T-helper 2 cell (primary cell): ENCODE measurements at places on chromosomes 16 and 17.

- no peak for DNase-seq
These were observed 25.8 kb upstream of the ACSF3 start for GRCh38 chr16:89067677-89068443.

- DNase-seq = no peak
These were observed 13.1 kb upstream of the ABCC3 start for GRCh38 chr17:50621574-50622031.

DNA sequence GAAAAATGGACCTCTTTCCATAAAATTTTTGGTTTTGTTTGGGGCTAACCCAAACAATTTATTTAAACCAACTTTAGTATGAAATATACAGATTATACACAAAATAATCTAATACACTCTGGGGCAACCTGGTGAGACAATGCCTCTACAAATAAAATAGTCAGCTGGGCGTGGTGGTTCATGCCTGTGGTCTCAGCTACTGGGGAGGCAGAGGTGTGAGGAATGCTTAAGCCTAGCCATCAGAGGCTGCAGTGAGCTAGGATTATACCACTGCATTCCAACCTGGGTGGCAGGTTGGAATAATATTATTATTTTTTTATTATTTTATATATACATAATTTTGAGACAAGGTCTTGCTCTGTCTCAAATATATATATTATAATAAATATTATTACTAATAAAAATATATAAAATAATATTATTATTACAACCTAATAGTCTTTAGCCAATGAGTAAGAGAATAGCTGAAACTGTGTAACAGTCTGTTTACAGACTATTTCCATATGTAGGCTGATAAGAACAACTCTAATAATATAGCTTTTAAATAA, 50.5 kb downstream of the GLG1 start:
- no peak for DNase-seq

DNA sequence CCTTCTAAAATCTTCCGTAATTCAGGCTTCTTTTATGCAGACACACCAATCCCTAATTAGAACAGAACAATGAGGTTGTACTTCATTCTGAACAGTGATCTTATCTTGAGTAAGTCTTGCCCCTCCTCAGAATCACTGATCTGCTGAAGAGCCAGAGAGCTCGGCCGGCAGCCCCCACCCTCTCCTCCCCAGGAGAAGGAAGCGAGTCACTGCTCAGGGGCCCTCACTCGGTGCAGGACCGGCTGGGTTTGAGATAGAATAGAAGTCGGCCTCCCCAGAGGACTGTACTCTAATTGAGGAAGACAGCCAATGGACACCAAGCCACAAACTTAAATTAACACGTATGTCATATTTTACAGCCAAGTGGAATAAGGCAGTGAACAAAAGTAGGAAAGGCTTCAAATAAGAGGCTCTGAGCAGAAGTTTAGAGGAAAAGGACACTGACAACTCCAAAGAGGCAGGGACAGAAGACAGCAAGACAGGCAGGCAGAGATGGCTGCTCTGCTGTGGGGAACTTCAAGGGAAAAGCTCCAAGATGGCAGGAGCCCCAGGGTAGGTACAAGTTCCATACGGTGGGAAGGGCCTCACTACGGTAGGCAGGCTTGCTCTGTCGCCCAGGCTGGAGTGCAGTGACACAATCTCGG, 18.6 kb downstream of the CREBBP start:
- DNase-seq = no peak

GRCh38 chr17:76599694-76600460, 14.2 kb upstream of the ST6GALNAC2 start:
- no peak for DNase-seq

DNA sequence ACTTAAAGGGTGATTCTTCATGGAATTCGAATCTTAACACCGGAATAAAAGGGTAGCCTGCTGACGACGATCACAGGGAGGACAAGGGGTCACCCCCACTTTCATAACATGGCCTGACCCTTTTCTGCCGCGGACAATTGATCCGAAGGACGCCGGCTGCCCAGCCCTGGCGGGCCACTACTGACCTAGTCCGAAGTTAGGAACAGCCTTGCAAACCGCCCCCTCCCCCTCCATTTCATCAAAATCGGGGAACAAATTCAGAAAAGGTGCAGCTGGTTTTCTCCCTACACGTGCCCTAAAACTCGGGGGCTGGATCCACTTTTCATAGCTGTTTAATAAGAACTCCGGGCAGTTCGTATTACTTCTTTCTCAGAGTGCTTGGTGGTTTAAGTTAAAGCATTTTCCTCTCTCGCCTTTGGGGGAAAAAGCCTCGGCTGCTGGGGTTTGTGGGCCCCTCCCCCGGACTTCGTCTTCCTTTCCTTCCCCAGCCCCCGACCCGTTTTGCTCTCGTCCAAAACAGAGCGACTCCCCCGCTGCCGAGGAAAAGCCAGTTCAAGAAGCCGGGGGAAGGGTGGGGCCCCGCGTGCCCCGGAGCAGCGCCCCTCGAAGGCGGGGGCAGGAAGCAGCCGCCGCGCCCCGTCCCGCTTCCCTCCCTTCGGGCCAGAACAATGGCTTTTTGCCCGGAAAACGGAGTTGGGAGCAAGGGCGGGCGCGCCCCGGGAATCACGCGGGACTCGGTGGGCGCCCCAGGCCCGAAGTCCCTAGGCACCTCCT, 641 bp upstream of the CBX2 start:
- no peak for DNase-seq

DNA sequence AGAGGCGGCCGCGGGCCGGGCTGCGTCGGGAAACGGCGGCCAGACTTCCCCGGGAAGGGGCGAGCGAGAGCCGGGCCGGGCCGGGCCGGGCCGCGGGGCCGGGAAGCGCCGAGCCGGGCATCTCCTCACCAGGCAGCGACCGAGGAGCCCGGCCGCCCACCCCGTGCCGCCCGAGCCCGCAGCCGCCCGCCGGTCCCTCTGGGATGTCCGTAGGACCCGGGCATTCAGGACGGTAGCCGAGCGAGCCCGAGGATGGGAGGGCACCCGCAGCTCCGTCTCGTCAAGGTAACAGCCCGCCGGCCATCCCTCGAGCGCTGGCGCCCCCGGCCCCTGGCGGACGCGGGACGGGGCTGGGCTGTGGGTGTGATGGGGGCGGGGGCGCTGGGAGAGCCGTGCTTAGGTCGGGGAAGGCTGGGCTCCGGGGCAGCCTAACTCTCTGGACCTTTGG, at the start of gene CRHR1:
Gene CRHR1 (plus strand): TSS at position 28 of the 448 bp plus-strand sequence. CDS start 225 bp downstream, at position 253.
- DNase-seq = no peak

DNA sequence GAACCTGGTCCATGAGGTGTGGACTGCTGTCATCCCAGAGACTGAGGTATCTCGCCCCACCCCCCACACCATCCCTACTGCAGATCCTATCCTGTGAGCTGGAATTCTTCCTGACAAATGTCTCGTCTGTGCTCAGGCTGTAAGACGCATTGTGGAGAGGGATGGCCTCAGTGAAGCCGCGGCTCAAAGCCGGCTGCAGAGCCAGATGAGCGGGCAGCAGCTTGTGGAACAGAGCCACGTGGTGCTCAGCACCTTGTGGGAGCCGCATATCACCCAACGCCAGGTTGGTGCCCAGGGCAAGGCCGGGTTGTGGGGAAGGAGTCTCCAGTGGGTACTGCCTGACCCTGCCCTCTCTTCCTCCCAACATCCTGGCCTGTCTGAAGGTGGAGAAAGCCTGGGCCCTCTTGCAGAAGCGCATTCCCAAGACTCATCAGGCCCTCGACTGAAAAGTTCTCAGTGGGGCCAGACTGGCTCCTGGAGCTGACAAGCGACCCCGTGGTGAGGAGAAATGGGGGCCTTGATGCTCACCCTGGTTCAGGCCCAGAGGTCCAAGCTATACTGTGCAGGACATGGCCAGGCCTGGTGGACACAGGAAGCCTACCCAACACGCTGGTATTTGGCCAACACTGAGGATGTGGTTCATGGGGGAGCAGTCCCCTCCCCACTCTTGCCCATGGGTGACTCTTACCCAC, 1.2 kb upstream of the MLX start:
- no peak for DNase-seq

DNA sequence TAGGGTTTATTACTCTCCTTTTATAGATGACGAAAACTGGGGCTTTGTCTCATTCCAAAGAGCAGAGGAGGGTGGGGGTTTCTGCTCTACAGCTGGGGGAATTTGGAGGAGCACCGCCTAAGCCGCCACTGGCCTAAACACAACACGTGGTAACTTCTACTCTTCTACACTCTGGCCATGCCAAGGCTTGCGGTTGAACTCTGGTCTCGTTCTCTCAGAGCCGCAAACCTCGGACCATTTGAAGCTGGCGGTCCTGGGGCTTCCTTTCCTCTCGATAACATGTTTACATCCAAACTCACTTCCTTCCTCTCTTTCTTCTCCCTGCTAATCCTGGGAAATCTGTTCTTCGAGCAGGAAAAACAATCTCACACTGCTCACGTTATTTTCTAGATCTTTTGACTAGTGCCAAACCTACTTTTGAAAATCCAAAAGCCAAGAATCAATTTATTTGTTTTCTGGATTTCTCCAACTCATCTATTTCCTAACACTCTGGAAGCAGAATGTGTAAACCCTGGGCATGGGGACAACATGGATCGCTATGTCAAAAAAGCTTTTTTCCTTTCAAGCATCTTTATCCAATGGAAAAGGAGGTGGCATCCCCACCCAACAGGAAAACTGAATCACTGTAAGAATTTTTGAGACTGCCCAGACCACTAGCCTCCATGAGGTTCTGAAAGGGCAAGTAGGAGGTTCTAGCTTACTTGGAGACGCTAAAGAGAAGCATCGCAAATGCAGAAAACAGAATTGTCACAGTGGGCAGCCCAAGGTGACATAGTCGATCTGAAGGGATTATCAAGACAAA, 13.6 kb upstream of the EEF2K start:
- peak; percentile 93 for DNase-seq

DNA sequence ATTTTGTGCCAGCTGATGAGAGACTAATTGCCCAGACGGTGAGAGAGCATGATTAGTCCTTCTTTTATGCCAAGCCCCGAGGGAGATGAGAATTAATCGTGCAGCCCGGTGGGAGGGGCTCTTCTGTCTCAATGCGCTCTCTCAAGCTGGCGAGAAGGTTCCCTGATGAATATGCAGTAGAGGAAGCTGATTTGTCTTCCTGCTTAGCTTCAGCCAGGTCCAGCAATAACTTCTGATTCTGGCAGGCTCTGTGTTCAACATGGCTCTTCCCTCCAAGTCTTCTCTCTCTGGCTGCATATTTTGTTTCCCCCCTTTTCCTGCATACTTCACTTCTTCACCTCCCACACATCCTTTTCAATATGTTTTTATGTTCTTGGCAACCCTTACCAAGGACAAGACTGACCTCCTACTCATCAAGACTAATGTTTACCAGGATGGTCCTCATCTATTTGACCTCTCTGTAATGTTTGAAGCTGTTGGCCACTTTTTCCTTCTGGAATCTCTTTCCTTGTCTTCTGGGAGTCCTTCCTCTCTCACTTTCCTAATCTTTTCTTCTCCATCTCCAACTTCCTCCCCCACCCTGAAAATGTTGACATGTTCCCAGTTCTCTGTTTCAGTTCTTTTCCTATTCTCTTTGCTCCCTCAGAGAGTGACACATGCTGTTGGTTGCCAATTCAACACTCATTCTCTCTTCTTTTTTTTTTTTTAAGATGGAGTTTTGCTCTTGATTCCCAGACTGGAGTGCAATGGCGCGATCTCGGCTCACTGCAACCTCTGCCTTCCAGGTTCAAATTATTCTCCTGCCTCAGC, 33.1 kb downstream of the ARL4D start:
- no peak for DNase-seq

DNA sequence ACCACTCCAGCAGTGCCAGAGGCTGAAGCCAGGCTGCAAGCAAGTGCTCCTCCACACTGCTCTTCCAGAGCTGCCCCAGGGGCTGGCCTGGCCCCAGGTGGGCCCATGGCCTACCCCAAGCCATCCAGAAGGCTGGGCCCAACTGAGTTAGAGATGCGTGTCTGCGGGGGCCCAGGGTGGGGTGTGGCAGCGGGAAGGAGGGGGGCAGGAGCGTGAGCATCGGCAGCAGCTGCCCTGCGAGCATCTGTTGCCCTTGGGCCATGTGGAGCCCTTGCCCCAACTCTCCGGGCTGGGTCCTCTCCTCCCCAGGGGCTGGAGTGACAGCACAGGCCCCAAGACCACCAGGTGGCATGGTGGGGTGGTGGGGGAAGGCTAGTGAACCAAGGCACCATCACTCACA, 7.3 kb upstream of the SREBF1 start:
- DNase-seq = no peak

DNA sequence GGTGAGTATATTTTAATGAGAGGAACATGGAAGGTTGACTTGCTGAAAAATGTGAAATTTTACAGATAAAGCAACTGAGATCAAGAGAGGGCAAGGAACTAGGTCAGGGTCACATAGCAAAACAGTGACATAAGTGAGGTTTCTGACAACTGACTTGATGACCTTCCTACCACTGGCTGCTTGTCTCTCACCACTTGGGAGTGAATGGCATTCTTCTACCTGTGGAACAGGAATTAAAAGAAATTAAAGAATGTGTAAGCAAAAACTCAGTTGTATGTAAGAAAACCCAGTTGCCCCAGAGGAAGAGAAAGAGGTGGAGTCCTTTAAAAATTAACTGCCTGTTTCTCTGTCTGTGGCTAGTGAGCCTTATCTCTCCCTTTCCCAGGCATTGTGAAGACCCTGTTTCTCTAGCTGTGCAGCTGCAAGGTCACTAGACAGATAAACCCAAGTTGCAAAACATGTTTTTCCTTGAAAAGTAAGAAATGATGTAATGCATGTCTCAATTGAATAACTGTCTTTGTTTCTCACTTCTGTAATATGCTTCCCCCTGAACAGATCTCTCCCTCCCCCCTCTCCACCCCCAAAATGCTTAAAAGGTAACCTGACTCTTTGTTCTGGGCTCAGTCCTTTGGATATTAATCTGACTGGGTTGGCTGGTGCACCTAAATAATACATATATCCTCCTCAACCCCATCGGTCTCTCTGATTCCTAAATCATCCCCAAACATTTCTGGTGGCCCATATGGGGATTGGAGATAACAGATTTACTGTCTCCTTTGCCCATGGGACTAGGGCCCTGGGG, 23.4 kb downstream of the ACSM1 start:
- DNase-seq = no peak

GRCh38 chr17:79071161-79071740, 3.4 kb upstream of the ENGASE start:
- DNase-seq = no peak

DNA sequence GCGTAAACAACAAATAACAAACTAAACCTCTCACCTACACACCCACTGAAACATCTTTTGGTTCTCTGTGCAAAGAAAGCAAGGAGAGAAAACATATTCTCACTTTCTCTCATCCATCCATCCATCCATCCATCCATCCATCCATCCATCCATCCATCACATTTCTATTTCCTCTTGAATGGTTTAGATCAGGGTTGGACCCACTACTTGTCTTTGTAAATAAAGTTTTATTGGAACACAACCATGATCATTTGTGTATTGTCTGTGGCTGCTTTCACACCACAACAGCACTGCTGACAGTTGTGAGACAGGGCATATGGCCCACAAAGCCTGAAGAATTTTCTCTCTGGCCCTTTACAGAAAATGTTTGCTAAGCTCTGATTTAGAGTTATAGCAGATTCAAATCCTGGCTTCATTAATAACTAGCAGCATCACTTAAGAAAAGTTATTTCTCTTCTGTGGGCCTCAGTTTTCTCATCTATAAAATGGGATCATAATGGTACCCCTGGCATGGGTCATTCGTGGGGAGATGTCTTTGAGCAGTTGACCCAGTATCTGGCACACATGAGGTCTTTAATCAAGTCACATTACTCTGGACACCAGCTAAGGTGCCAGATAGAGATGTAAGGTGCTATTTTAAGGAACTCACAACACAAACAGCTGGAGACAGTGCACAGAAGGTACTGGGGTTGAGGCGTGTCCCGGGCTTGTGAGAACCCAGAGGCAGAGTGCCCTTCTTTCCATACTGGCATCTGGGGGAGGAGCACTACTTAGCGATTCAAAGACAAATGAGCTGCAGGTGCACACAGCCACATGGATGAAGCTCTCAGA, 146.3 kb downstream of the CMIP start:
- no peak for DNase-seq

- no peak for DNase-seq
These were observed 49.0 kb downstream of the CCDC182 start for GRCh38 chr17:57696050-57696449.
